ENCODE measurements at places on chromosomes 16 and 17.

- DNase-seq = no peak
Observed at GRCh38 chr17:63929860-63930766, 2.0 kb downstream of the CD79B start.

GRCh38 chr17:33602981-33603380 is 309.9 kb upstream of the ASIC2 start:
- DNase-seq = peak; percentile 69

GRCh38 chr17:16593356-16594102 is 24.5 kb upstream of the ZNF287 start:
- DNase-seq = no peak

- no peak for DNase-seq
Observed at GRCh38 chr17:64063088-64063487, 42.7 kb upstream of the ICAM2 start.

- DNase-seq = peak; percentile 59
Observed at GRCh38 chr16:30996985-30997724, 12.1 kb downstream of the HSD3B7 start.

DNA sequence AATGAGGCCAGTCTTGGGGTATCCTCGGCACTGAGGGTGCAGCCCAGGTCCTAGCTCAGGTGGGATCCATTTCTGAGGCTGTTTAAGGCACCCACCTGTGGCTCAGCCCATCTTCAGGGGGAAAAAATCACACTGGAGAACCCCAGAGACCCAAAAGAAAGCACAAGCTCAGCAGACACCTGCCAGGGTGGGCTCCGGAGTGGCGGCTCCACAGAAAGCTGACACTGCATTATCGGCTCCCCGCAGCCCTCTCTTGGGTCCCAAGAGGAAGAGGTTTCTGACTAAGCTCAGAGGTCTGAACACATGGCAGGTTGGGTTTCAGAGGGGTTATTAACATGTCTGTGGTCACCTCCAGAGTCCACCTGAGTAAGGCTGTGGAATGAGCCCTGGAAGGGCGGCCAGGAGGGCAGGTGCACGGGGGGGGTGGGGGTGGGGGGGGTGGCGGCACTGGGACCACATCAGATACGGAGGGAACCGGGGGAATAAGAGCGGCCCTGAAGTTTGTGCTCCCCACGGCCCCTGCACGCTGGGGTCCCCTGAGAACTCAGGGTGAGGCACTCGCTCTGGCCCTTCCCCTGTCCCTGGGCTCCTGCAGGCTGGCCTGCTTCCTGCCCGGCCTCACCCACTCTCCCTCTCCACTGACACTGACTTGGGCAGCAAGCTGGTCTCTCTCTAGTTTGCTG is 79.5 kb downstream of the TIMM22 start:
- DNase-seq = no peak

GRCh38 chr16:71499775-71500364 is 10.7 kb upstream of the ZNF19 start:
- DNase-seq = peak; percentile 48

DNA sequence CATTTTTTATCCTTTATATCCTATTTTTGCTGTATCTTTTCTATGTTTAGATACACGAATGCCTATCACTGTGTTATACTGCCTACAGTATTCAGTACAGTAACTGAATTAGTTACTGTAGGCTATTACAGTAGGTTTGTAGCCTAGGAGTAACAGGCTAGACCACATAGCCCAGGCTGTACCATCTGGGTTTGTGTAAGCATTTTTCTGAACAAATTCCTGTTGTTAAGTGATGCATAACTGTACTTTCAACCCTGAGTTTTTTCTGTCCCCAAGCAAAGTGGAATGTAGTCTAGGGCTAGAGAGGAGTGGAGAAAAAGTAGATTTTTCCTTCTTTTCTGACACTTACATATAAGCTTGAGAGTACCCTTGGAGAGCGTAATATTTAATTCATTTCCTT is 282.1 kb downstream of the HS3ST3B1 start:
- no peak for DNase-seq

DNA sequence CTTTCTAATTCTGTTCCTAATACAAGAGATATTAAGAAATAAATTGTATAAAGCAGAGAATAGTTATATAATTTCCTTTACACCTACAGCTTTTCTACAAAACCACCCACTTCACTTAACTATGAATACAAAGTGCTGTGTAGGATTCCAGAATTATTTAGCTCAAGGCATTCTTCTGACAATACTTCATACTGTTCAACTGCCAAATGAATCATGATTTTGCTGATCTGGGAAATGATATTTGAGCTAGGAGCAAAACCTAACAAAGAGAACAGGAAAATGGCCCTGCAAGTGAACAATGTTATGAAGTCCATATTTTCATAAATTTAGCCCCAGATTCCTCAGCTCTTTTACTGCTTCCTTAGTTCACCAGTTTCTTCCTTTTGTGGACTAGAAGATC is 12.9 kb downstream of the BBS2 start:
- no peak for DNase-seq

- DNase-seq = no peak
Observed at GRCh38 chr17:46782250-46782953, 36.1 kb downstream of the WNT3 start.

GRCh38 chr17:11144358-11145233 is 96.4 kb upstream of the SHISA6 start:
- peak; percentile 39 for DNase-seq

DNA sequence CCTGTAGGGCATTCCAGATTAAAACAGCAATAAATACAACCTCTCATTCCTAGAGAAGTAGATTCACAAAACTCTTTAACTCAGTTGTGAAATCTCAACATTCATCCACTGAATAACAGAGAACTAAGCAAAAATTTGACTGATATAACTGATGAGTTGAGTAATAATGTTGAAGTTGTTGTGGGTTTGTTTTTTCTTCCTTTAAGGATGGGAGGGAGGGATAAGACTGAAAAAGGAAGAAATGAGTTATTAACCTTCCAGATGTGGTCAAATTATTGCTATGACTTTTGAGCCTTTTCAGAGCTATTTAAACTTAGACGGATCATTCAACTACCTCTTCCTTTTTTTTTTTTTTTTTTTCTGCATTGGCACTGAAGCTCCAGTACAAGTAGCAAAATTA is 38.6 kb downstream of the SKAP1 start:
- no peak for DNase-seq

DNA sequence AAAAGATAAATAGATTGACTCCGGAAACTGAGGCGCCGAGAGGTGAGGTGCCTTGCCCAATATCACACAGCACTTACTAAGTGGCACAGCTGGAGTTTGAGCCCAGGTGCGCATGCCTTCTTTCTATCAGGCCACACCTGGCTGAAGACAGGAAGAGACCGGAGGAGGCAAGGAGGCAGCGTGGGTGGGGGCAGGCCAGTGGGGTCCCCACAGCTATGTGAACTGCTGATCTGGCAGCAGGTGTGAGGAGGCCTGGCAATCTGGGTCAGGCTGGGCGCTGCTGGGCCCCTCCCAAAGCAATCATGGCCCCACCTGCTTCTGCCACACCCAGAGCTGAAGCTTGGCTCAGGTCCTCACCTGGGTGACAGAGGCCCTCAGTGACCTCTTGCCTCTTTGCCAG is 1.9 kb upstream of the GDPD3 start:
- DNase-seq = no peak

GRCh38 chr16:78672779-78673556 is 573.5 kb downstream of the WWOX start:
- no peak for DNase-seq

- DNase-seq = no peak
Observed at GRCh38 chr17:7393613-7394451, 493 bp downstream of the PLSCR3 start.

GRCh38 chr17:6450926-6451832 is 6.9 kb downstream of the PIMREG start:
- DNase-seq = no peak

- no peak for DNase-seq
Observed at GRCh38 chr17:72840019-72840418, 252.5 kb downstream of the SLC39A11 start.

- DNase-seq = no peak
Observed at GRCh38 chr17:29158096-29158487, 22.1 kb downstream of the MYO18A start.

DNA sequence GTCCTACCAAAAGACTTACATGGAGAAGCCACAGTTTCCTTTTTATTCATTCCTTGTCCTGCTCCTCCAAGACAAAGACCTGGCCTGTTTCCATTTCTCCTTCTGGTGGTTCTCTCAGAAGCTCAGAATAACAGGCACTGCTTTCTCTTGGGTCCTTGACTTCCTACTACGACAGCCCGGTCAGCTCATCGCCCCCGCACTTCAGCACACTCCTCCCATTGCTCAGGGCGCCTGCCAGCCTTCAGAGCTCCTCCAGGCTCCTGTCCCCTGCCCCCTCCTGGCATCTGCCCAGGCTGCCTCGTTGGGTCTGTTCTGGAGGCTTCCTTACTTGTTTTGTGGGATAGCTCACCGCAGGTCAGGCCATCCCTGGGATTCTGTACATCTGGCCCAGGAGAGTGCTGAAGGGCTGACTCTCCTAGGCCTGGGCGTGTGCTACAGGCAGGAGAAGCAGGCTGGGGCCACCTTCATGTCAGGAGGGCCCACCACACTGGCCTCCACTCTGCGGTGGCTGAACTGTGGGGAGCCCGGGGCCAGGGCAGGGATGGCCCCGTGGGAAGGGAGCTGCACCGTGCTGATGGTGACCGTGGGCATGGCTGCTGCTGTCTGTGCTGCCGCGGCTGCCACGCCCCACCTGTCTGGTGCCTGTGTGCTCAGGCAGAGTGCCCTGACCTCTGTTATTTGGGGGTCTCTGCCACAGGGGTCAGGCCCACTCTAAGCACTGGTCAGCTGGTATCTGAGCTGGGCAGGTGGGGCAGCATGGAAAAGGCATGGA is 17.7 kb downstream of the TCF25 start:
- no peak for DNase-seq

GRCh38 chr17:69573396-69573795 is 158.9 kb downstream of the MAP2K6 start:
- no peak for DNase-seq

DNA sequence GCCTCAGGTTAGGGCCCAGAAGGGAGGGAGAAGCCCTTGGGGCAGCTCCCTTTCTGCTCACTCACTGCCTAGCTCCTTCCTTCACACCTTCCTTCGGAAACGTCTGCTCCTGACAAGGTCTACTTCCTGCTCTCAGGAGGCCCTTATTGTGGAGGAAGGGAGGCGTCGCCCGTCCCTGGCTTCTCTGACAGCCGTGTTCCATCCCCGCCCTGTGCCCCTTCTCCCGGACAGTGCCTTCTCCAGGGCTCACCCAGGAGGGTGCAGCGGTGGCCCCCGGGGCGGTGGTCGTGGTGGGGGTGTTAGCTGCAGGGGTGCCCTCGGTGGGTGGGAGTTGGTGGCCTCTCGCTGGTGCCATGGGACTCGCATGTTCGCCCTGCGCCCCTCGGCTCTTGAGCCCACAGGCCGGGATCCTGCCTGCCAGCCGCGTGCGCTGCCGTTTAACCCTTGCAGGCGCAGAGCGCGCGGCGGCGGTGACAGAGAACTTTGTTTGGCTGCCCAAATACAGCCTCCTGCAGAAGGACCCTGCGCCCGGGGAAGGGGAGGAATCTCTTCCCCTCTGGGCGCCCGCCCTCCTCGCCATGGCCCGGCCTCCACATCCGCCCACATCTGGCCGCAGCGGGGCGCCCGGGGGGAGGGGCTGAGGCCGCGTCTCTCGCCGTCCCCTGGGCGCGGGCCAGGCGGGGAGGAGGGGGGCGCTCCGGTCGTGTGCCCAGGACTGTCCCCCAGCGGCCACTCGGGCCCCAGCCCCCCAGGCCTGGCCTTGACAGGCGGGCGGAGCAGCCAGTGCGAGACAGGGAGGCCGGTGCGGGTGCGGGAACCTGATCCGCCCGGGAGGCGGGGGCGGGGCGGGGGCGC is 231.9 kb downstream of the SEC14L1 start:
- peak; percentile 91 for DNase-seq

GRCh38 chr17:82358465-82359350 is at the start of gene TEX19:
TSS of gene TEX19 (plus strand) at chr17:82359247. CDS start at chr17:82362151, 2,904 bp downstream.
- DNase-seq = no peak

- DNase-seq = no peak
Observed at GRCh38 chr16:53018834-53019416, 33.8 kb downstream of the CHD9NB start.

DNA sequence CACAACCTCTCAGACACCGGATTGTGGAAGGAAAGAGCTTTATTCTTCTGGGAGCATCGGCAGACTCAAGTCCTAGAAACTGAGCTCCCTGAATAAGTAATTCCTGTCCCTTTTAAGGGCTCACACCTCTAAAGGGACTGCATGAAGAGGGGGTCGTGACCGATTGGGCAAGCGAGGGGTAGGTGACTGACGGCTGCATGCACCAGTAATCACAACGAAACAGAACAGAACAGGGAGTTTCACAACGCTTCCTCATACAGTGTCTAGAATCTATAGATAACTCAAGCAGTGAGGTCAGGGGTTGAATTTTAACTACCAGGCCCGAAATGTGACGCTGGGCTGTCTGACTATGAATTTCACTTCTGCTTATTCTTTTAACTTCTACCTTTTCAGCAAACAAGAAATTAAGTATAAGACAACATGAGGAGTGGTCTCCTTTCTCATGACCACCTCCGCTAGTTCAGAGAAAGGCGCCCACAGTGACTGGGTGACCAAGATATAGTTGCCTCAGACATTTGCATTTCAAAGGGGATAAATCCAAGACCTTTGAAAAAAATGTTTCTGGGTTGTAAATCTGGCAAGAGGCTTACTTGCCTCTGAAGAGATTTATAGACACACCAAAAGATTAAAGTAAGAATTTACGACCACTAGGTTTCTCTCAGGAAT is 88.4 kb upstream of the ATF7IP2 start:
- DNase-seq = no peak

DNA sequence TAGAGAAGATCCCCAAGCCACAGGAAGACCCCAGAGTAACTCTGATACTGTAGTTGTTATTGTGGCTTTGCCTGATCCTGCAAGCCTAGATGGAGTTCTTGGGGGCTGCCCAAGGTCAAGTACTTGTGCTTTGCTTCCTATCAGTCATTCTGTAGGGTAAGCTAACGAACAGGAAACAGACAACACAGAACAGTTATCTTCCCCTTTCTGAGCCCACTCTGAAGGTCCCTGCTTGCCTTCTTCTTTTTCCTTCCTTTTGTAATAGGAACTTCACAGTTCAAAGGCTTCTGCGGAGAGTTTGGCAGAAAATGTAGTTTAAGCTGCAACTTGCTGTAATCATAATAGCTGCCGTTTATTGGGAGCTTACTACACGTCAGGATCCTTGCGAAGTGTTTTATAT is 494.1 kb upstream of the ERCC4 start:
- no peak for DNase-seq

DNA sequence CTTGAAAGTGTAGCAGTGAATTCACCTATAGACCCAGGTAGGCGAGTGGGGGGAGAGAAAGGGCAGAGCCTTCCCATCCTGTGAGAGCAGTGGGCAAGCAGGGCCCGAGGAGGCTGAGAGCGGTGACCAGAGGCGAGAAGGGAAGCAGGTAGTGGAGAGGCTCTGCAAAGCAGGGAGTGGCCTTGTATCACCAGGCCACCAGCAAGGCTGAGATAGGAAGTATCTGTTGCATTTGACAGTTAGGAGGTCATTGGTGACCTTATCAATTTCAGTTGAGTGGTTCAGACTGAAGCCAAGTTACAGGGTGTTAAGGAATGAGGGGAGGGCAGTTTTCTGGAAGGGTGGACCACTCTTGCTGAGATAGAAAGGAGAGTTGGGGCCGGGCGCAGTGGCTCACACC is 10.7 kb upstream of the HSD3B7 start:
- no peak for DNase-seq

- no peak for DNase-seq
Observed at GRCh38 chr16:27366687-27367460, 35.1 kb upstream of the IL21R start.

GRCh38 chr16:57377080-57377841 is 5.0 kb downstream of the CX3CL1 start:
- no peak for DNase-seq
